Immature natural killer cell (primary cell): ENCODE measurements at places on chromosomes 6 and 20.
A peak's percentile ranks its signal among the peaks of the same experiment; 100 is the strongest.

- no peak for DNase-seq
Observed at GRCh38 chr6:73329201-73329600, 24.9 kb downstream of the DPPA5 start.

- DNase-seq = no peak
Observed at GRCh38 chr20:63544958-63545516, 2.5 kb downstream of the SRMS start.

- no peak for DNase-seq
Observed at GRCh38 chr20:63749597-63750508, 10.3 kb downstream of the SLC2A4RG start.

DNA sequence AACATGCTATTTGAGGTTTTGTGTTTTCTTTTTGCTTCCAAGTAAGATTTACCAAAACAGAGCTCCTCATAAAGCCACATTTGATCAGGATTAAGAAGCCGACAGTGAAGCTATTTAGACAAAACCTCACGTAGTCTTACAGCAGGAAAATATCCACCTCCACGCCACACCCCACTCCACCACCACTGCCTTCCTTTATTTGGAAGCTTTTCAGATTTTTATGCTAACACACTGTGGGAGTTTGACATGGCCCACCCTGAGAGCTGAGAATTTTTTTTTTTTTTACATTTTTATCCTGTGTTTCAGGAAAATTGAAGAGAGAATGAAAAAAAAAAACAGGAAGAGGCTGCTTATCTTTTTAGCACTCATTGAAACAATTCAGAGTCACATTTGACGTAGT, 104.8 kb upstream of the MC3R start:
- no peak for DNase-seq

GRCh38 chr6:124441450-124441849, 520.8 kb upstream of the RNF217 start:
- no peak for DNase-seq

DNA sequence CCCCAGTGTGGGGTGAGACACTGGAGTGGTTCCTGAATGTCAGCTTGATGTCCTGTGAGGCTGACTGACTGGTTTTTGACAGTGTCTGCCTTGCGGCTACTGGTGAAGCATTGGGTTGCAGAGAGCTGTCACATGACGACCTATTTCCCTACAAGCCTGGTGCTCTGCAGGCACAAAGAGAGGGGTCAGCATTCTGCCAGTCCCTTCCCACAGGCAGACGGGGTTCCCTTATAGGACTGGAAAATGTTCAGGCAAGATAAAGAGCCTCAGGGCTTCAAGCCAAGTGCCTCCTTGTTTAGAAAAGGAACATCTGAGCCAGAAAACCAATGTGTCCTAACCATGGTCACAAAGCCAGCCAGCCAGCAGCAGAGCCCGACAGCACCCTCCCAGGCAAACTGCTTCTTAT, 11.0 kb downstream of the LY86 start:
- no peak for DNase-seq

GRCh38 chr6:46135176-46135575, 5.4 kb downstream of the ENPP4 start:
- no peak for DNase-seq

- DNase-seq = no peak
Observed at GRCh38 chr6:4727671-4728435, 48.4 kb upstream of the CDYL start.

DNA sequence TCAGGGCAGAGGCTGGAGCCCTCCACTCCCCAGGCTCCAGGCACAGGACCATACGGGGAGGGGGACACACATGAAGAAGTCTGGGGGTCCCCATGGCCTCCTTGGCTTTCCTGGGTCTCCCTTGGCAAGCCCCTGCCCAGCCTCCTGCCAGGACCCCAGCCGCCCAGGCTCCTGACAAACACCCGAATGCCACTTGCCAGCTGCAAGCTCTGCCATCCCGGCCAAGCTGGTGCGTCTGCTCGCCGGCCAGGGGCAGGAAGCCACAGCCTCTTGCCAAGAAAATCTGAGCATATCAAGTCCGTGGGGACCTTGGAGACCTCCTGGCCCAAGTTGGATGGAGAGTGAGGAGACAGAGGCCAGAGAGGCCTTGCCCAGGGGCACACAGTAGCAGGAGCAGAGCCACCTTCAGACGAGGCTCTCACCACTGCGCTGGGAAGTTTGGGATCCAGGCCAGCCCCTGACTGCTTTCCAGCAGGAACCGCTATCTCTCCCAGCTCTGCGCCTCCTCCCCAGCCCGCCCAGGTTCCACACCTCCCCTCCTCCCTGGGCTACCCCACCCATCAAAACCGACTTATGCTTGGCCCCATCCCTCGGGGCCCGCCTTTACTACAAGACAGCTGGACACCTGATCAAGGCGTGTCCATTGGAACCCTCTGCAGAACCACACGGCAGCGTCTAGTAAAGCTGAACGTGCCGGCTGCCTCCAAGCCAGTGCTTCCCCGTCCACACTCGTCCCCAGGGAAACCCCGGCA, 80.2 kb downstream of the GRM4 start:
- no peak for DNase-seq

GRCh38 chr20:20410678-20411077, 42.8 kb downstream of the INSM1 start:
- no peak for DNase-seq

GRCh38 chr6:15369838-15370237, 124.0 kb downstream of the JARID2 start:
- no peak for DNase-seq

- DNase-seq = no peak
Observed at GRCh38 chr20:49727478-49727877, 13.8 kb upstream of the B4GALT5 start.

GRCh38 chr20:32386091-32386490, 28.0 kb downstream of the ASXL1 start:
- DNase-seq = no peak

DNA sequence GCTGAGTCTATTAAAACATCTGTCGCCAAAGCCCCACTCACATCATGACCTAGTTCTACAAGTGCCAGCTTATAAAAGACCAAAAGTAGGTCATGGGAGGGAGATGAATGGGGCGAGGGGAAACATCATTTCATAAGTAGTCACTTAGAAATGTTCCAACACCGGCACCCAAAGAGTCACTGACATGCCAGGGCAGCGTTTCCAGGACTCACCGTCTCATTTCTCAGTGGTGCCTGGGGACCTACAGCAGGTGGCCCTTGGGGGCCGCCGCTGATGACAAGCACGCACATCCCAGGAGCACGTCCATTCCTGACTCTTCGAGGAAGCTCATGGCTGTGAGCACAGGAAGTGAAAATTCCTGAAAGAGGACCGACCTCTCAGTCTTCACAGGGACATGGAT, 260.4 kb downstream of the CDH4 start:
- DNase-seq = no peak

DNA sequence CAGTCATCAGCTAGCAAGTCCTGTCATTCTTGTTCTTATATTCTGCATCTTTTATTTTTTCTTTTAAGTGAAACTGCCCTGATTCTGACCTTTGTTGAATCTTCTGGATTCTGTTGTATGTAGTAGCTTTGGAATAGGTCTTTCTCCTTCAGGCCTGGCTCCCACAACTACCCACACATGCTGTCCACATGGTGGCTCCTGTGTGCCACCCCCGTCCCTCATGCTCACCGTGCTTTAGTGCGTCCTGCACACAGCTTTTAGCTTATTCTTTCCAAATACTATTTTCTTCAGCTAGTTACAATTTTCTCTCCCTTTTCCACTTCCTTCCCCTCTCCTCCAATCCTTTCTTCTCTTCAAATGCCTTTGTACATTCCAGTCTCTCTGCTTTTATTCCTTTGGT, 61.8 kb downstream of the CTNNBL1 start:
- no peak for DNase-seq

GRCh38 chr6:162092816-162093502, 634.6 kb downstream of the PRKN start:
- no peak for DNase-seq

DNA sequence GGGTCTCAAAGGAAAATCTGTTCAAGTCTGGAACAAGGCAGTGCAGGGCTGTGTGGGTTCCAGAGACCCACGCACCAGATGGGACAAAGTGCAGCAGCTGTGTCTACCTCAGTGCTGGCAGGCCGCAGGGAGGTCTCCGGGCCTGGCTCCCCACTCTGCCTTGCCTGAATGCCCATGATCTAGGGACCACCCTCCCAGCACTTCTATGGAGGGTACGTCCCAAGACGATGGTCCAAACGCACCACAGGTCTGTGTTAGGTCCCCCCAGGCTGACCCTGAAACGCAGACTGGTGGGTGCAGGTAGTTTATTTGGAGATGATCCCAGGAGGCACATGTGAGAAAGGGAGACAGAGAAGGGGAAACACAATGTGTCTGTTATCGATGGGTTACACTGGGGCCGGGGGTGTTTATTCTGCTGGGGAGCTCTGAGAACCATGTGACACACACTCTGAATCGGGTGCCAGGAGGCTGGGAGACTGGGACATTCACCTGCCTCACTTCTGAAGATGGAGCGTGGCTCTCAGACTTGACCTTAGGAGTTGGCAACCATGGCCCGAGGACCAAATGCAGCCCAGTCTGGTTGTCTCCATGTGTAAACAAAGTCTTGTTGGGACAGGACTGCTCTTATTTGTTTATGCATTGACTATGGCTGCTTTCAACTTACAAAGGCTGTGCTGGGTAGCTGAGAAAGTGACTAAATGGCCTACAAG, 21.7 kb downstream of the CST9L start:
- no peak for DNase-seq

- DNase-seq = no peak
Observed at GRCh38 chr6:154266560-154267099, 90.0 kb downstream of the IPCEF1 start.

GRCh38 chr6:163098827-163099479, 315.6 kb upstream of the QKI start:
- DNase-seq = no peak

DNA sequence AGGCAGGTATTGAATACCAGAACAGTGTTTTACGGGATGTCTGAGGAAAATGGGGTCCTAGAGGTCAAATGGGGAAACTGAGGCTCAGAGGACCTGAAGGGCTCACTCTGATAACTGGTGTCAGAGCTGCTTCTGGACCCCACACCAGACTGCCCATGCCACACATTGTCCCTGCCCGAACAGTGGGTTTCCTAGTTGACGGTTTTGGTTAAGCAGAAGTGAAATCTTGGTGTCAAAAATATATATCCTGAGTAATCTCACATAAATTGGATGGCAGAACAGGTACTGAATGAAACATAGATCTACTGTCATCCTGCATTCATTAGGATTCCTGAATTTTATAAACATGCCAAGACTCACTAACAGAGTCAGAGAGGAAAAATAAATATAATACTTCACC, 16.3 kb downstream of the NOX3 start:
- no peak for DNase-seq

GRCh38 chr20:7980332-7981046, 39.1 kb downstream of the TMX4 start:
- DNase-seq = peak; percentile 9

- no peak for DNase-seq
Observed at GRCh38 chr6:139738801-139739455, 364.5 kb upstream of the CITED2 start.

- DNase-seq = no peak
Observed at GRCh38 chr6:128443553-128443952, 76.8 kb downstream of the PTPRK start.

DNA sequence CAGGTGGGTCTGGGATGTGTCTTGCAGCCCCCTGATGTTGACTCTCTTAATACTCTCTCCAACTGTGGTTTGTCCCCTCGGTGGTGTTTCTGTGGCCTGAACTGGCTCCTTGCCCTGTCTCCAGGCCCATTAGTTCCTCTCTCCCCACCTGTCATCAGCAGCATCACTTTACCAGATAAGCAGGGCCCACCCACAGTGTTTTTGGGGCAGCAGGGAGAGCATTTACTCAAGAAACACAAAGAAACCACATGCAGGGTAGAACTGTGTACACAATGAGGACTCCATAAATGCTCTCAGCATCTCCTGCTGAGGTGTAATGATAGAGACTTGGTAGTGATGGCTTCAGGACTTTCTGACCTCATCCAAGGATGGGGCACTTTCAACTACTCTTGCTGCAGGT, 20.2 kb upstream of the MRPS18A start:
- DNase-seq = no peak

DNA sequence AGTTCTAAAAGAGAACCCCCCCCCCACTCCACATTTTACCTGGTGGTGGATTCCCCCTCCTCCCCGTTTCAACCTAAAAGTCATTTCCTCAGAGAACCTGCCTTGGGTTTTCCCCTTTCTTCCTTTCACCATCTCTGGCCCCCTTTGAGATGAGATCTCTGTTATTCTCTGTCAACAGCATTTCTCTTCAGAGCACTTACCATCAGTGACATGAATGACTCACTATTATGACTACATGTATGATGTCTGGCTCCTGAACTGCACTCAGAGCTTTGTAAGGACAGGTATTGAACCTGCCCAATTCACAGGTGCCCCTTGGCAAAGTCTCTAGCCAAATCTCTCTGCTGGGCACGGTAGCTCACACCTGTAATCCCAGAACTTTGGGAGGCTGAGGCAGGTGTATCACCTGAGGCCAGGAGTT, 61.4 kb upstream of the JARID2 start:
- no peak for DNase-seq

GRCh38 chr6:148619891-148620290, 126.9 kb upstream of the UST start:
- DNase-seq = no peak

DNA sequence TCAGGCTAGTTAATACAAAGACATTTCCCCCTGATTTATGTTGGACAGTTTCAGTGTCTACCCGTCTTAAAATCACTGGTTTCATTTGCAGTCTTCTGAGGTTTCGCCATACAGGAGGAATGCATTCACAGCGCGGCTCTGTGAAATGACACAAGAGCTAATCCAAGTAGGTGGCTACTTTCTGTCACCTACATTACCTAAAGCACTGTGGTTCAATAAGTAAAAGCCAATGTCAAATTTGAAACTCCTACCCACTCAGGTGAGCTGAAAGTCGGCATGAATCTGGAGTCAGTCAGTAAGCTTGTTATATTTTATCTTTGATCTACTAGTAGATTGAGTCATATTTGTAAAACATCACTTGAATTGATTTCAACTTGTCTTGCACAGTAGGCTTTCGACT, 370.8 kb downstream of the LAMA2 start:
- DNase-seq = no peak

DNA sequence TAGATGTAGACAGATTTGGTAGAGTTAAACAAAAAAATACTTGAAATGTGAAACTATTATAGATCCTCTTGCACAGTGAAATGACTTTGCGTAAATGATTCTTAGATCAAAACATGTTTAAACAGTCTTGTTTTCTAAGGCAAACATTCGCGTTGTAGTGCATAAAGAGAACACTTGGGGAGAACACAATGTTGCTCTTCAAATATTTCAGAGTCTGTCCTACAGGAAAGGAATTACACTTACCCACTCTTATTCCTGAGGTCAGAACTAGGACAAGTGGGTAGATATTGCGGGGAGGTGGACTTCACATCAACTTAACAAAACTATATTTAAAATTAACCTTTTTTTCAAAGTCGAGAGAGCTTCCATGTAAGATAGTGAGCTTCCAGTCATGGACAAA, 183.5 kb upstream of the PCSK2 start:
- no peak for DNase-seq

DNA sequence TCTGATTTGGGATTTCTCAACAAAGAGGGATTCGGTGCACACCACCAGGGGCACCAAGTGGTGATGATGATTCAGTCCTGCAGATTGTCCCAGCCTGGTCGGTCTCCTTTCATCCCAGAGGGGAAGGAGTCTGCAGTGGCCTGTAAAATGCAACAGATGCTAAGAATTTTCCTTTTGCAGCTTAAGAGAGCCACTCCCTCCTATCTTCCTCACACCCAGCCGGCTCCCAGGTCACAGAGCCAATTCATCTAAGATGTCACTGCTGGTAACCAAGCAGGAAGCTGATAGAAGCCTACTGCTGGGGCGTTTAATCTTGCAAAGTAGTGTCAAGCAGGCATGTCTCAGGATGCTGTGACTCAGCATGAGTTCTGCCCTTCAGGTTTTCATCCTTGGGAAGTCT, 203.8 kb upstream of the LRFN2 start:
- peak; percentile 18 for DNase-seq
